ENCODE measurements at places on chromosomes 3 and 15.

DNA sequence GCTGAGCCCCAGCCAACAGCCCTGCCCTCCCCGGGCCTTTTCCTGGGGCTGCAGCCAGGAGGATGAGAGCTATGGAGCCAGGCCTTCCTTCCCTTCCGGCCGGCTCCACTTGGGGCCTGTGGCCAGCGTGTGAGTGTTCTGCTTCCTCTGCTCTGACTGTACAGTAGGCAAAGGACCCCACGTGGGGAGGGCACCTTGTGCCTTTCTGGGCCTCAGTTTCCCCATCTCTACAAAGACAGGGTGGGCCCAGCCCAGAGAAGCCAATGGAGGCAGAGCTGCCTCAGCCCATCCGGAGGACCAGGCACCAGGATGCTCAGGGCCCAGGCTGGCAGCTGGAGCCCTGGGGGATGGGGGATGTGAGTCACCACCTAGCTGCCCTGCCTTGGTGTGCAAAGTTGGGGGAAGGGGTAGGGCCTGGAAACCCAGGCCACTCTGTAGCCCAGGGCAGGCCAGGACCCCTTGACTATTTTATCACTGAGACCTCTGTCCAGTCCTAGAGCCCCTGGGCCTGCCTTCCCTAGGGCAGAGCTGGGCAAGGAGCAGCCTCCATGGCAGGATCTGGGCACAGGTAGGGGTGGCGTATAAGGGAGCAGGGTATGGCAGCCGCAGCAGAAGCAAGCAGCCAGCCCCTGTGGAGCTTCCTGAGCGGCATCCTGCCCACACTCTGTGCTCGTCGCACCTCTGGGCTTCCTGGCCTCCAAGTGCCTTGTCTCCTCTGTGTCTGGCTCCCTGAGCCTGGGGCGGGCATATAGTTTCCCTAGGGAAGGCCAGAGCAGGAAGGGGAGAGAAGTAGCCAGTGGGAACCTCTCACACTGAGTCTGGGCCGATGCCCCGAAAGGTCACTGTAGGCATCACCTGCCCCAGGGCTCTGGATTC, 1.8 kb downstream of the PSTPIP1 start:
- DNase-seq = no peak

- no peak for DNase-seq
These were observed 50.2 kb downstream of the RBMS3 start for GRCh38 chr3:29331035-29331434.

- DNase-seq = no peak
These were observed 594.4 kb downstream of the FOXP1 start for GRCh38 chr3:70989174-70989573.

DNA sequence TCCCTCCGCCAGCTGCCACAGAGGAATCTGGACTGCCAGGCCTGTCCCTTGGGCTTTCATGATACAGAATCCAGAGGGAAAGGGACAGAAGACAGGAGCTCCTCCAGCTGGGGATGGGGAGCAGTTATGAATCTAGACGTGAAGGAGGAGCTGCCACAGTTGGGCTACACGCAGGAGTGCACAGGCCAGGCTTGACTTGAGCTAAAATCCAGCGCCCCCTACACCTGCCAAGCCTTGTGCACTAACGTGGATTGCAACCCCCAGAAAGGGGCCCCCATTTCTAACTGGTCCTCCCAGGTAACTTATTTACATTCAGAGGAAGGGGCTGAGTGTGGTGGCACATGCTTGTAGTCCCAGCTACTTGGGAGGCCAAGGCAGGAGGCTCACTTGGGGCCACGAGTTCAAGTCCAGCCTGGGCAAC, 14.3 kb downstream of the KLHL6 start:
- DNase-seq = no peak

- DNase-seq = no peak
These were observed 261.7 kb downstream of the SLC9A9 start for GRCh38 chr3:143586576-143586975.
